Activated CD4-positive, alpha-beta T cell treated with anti-CD3 and anti-CD28 coated beads for 1 hour (primary cell): ENCODE measurements at places on chromosomes 11 and 22.

DNA sequence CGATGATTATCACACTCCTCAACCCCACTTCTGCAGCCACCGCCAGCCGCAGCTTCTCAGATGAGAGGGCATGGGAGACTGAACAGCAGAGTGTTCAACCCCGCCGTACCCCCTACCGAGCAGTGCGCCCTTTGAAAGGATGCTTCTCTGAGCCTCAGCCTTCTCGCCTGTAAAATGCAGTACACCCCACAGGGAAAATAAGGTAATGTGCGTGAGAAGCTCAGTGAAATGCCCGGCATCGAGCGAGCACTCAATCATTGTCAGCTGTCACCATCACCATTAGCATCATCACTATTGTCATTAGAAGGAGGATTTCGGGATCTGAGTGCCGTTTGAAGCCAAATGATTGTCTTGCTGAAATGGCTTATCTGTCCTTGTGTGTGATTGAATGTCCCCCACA, 13.6 kb downstream of the TRIM29 start:
- DNase-seq: no peak

DNA sequence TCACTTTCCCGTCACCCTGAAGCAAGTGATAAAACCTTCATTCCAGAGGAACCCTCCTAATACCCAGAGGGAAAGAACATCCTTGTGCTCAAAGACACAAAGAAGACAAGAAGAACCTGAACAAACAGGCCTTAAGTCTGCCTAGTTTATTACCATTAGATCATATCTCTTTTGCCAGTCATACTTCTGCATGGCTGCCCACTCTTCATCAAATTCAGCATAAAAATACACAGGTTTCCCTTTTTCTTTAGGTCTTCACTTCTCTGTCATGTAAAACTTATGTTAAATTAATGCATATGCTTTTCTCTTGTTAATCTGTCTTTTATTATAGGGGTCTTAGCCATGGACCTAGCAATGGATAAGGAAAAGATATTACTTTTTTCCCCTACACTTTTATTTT, 459.7 kb downstream of the DLG2 start:
- no peak for DNase-seq

DNA sequence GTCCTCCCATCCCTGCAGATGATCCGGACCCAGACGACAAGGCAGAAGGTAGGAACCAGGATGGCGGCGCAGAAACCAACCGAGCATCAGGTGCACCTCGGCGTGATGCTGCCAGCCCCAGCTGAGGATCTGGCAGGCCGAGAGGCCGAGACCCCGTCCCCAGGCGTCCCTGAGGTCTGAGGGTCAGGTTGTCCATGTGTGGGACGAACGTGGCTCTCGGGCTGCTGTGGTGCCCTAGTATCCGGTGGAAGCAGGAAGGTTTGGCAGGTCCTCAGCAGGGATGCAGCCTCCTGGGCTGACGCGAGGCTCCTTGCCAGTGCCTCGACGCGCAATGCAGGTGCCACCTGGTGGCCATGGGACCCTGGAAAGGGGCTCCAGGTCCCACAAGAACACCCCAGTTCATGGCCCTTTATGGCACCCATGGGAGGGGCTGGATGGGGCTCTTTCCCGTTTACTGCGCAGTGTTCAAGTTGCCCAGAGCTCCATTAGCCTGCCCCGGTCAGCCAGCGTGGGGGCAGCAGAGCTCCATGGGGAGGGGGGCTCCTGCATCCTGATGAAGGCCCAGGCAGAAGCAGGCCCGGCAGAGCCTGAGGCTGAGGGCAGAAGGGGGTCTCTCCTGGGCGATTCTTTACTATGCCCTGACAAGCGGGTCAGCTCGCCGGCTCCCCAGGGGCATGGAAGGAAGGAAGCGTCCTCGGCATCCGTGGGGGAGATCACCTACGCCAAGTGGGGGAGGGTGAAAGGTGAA, 129.9 kb downstream of the CTTN start:
- no peak for DNase-seq

GRCh38 chr11:90364527-90364926, 141.7 kb upstream of the CHORDC1 start:
- no peak for DNase-seq

DNA sequence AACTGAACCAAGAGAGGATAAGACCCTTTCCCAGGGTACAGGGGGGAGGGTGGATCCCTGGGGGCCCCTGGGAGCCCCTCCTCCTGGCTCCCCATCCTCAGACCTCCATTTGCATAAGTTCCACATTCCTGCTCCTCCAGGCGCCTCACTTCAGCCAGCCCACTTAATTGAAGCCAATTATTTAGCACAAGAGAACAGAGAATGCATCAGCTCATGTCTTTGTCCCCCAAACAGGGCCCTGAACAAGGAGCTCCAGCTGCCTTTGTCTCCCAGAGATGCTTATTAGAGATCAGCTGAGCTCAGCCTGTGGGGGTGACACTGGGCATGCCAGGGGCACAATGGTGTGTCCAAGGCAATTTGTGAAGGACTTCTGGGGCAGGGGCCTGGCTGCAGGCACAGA, 89.9 kb upstream of the PRDM11 start:
- DNase-seq: no peak

DNA sequence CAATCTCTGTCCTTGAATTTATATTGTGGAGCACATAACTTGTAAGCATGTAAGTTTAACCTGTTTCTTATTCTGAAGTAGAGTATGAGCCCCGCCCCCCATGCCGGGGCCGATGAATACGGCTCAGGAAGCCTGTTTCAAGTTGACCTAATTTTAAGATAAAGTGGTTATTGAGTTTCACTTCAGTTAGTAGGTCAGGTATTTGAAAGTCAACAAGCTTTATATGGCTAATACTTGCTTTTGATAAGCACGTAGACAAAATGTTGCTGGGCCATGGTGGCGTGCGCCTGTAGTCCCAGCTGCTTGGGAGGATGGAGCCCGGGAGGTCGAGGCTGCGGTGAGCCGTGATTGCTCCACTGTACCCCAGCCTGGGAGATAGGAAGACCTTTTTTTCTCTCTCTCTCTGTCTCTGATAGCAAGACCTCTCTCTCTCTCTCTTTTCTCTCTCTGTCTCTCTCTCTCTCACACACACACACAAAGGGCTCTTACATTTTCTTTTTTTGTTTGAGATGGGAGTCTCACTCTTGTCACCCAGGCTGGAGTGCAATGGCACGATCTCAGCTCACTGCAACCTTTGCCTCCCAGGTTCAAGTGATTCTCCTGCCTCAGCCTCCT, 14.4 kb downstream of the YWHAH start:
- no peak for DNase-seq

DNA sequence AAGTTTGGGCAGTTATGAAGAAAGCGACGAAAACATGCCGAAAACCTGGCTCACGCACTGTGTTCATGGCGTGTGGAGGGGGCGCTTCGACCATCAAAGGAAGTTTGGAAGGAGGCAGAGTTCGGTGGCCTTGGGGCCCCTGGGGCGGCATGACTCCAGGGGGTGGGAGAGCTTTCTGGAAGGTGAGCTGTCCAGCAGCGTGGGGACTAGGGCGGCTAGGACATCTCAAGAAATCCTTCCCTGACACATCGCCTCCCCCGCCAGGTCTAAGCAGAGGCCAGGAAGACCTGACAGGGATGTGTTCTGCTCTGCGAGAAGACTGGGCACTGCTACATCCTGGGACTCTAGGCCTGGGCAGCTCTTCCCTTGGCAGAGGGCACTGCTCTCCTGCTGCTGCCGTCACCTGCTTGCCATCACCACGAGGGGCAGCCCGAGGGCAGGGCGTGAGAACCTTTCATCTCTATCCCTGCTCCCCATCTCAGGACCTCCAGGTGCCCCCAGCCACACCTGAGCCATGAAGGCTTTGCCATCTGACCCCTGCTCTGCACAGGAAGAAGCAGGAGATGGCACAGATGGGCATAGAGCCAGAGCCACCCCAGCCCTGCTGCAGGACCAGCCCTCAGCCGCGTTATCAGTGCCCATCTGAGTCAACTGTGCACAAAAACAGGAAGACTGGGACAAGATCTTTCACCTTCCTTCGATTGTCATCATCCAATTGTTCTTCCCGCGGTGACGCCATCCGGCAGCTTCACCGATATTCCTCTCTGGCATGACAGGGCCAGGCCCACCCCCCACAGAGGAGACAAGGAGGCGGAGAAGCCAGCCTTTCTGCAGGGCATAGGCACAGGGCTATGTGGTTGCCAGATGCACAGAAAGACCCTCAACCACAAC, 12.7 kb downstream of the LINC01488 start:
- DNase-seq: no peak

- DNase-seq: no peak
Observed at GRCh38 chr11:38593649-38594048, 1995.6 kb upstream of the RAG2 start.

DNA sequence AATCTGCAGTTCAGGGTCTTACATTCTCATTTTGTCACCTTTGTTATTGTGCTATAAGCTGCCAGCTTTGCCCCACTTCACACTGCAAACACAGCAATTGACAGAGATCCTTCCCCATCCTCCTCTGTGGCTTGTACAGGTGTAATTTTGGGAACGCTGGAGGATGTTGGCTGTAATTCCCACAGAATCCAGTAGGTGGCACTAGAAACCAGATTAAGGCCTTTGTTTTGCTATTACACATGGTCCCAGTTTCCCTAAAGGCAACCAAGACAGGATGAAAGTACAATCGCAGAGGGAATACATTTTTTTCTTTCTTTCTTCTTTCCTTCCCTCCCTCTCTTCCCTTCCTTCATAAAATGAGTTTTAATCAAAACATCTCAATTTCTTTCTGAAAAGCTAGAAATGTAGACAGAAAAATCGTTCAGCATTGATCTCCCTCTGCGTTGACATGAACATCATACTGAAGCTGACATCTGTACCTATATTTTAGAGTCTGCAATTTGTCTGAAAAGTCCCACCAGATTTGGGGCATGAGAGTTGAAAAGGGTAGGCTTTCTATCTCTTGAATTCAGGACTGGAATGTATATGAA, 21.3 kb upstream of the NELL1 start:
- DNase-seq: no peak

GRCh38 chr11:96186806-96187205, 156.2 kb downstream of the MAML2 start:
- DNase-seq: no peak

DNA sequence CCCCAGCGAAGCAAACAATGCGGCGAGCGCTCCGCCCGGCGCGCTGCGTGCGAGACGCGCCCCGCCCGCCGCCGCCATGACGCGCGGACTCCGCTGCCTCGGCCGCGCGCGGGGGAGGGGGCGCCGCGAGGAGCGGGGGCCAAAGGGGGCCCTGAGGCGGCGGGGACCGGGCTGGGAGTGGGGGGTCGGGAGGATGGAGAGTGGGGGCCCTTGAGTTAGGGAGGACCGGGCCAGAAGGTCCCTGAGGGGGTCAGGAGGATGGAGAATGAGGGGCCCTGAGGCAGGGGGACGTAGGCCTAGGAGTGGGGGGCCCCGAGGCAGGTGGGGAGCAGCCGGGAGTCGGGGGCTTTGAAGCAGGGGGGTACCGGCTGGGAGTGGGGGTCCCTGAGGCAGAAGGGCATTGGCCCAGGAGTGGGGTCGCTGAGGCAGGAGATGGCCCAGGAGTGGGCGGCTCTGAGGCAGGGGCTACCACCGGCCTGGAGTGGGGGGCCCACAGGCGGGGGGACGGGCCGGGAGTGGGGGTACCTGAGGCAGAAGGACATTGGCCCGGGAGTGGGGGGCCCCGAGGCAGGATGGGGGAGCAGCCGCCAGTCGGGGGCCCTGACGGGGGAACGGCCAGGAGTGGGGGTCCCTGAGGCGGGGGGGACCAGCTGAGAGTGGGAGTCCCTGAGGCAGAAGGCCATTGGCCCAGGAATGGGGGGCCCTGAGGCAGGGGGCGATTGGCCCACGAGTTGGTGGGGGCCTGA, at the start of gene BRD1:
TSS of gene BRD1 (minus strand) at position 21 of the 746 bp plus-strand sequence. CDS start 3,556 bp downstream, outside the sequence.
- peak; percentile 40 for DNase-seq

GRCh38 chr22:19816372-19817119, 38.1 kb downstream of the GNB1L start:
- DNase-seq: no peak

DNA sequence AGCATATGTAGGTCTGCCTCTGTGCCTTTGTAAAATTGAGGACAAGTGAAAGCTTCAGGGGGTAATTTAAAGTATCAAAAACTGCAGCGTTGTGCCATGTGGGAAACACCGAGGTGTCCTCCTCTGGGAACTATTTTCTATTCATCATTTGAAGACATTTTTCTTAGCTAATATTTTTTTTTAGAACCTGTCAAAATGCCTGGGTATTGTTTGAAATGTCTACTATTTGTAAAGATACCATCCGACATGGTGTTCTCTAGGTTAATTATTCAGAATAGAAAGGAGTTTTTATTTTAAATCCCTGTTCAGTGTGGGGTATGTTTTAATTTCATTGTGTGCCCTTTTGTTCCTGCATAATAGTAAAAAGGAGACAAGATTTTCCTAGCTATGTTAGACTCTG, 490.8 kb downstream of the NELL1 start:
- DNase-seq: no peak

GRCh38 chr22:44181033-44181911, 547 bp downstream of the PARVG start:
- peak; percentile 43 for DNase-seq

DNA sequence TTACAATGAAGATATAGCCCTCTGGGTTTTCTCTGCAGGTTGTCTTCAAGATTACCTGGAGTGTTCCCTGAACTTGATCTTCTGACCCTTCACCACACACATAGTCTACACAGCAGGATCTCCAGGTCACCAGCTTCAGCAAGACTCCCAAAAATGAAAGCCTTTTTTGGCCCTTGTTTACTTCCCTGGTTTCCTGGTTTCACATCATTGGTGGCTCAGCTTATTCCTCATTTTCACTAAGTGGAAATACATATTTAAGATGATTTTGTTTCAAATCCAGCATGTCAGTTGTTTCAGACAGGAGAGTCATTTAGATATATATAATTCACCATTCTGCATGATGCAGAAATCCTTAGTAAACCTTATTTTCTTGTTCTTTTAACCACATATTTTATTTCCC, 41.6 kb upstream of the MPEG1 start:
- DNase-seq: no peak

GRCh38 chr22:27022896-27023361, 365.5 kb downstream of the MIAT start:
- DNase-seq: no peak

DNA sequence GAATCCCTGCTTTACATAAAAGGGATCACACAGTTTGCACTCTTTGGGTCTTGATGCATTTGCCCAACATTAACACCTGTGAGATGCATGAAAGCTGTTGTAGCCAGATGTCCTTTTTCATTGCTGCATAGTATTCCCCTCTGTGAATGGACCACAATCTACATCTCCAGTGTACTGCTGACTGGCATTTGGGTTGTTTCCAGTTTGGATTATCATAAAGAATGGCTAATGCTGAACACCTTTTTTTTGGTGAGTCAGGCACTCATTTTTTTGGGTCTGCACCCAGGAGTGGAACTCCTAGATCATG, 58.3 kb downstream of the PHF21B start:
- DNase-seq: no peak

DNA sequence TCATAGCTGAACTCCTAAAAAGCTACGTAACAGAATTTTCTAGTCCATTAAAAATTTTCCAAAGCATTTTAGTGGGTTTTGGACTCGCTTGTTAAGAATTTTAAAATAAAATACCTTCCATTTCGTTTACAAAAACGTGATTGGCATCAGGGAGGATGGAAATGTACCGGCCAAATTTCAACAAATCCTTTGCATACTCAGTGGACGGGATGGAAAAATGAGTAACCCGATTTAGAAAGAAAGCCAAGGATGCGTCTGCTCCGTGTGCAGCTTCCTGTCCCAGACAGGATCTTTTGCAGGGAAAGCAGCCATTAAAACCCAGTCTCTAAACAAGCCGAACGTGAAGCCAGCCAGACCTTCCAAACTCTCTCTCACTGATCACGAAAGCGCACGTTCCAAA, 15.6 kb downstream of the TMEM184B start:
- DNase-seq: no peak

- no peak for DNase-seq
Observed at GRCh38 chr22:44870021-44870420, 117.6 kb downstream of the ARHGAP8 start.

GRCh38 chr22:36860017-36860416, 789 bp upstream of the NCF4 start:
- DNase-seq: no peak
